Spinal cord (tissue), 10 donors: ENCODE measurements at places on chromosomes 16 and 17.

GRCh38 chr16:3152027-3152276 lies 17.1 kb downstream of the ZNF213 start:
- peaks cover 36% of the 10 kb centered on the region for H3K4me1 ChIP-seq
- DNase-seq, result no peak
- H3K27me3 ChIP-seq, result no peaks in the 10 kb centered on the region
- H3K27ac ChIP-seq, result peak overlapping the region; percentile 79

DNA sequence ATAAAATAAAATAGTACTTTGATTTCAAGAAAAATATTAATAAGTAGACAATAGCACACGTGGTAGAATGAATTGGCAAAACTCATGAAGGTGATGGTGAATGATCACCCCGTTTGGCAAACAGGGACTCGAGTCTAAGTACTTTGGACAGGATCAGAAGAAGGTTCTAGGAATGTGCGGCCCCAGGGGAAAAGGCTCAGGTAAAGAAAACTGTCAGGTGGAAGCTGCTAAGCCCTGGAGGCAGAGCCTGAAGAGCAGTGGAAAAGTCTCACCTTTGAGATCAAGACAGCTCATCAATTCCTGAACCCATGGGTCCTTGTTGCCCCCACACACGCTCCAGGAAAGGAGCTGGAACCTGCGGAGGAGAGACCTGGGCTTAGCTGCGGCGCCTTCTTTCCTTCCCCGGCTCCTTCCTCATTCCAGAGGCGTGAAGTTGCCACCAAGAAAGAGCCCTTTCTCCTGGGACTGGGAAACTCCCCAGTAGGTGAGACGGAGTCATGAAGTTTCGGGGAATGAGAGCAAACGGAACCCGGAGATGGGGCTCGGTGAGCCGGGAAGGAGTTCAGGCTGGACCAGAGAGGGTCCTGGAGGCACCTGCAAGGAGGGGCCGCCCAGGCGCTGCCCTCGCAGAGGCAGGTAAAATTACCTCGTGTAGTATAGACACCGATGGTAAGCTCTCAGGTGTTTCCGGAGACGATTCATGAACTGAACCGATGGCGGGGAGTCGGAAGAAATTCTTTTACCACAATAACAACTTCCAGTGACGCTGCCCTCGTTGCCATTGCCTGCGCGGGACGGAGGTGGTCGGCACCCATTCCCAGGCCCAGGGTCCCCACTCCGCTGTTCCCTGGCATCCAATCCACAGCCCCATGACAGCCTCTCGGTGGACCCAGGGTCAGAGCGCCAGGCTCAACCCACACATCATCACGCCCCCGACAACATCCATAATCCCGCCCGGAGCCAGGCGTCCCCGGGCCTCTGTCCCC lies 1.2 kb upstream of the ZMYND15 start:
- H3K36me3 ChIP-seq, result peaks cover 4% of the 10 kb centered on the region
- DNase-seq, result no peak
- peak overlapping the region; percentile 62 for H3K4me3 ChIP-seq
- peaks cover 54% of the 10 kb centered on the region for H3K27me3 ChIP-seq
- peaks cover 19% of the 10 kb centered on the region for H3K4me1 ChIP-seq
- no peak overlapping the region for H3K27ac ChIP-seq

GRCh38 chr17:51238255-51238887 lies 21.5 kb downstream of the MBTD1 start:
- H3K27me3 ChIP-seq, result no peaks in the 10 kb centered on the region
- H3K36me3 ChIP-seq, result peaks cover 2% of the 10 kb centered on the region
- H3K27ac ChIP-seq, result no peak overlapping the region
- DNase-seq, result no peak

- DNase-seq, result peak; percentile 88
- H3K36me3 ChIP-seq, result no peaks in the 10 kb centered on the region
- no peak overlapping the region for H3K27ac ChIP-seq
Observed at GRCh38 chr16:57859331-57859730, 57.0 kb upstream of the KIFC3 start.

- H3K4me3 ChIP-seq, result no peak overlapping the region
- H3K27ac ChIP-seq, result no peak overlapping the region
- H3K36me3 ChIP-seq, result no peaks in the 10 kb centered on the region
- DNase-seq, result no peak
Observed at GRCh38 chr17:69909389-69909788, 165.6 kb upstream of the KCNJ16 start.

DNA sequence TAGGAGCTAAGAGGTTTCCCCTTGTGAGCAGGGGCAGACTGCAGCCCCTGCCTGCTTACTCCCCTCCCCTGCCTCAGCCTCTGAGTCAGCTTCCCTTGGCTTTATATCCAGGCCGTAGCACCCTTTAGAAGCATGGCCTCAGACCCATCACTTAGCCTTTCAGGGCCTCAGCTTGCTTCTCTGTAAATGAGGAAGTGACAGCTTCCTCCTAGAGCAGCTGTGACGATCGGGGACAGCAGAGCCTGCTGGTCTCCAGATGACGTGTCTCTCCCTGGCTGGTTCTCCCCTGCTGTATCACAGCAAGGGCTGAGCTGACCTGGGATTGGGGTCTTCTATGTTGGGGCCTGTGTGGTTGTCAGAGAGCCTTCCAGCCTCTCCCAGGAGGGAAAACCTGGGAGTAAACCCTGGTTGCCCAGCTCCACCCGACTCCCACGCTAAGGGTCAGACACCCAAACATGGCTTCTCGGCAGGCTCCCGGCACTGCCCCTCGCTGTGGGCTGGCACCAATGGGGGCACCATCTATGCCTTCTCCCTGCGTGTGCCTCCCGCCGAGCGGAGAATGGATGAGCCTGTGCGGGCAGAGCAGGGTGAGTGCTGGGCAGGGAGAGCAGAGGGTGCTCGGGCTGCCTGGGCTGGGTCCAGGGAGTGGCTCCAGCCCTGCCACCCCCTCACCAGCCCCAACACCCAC lies 16.3 kb upstream of the MYO15B start:
- DNase-seq, result no peak
- H3K36me3 ChIP-seq, result peaks cover 32% of the 10 kb centered on the region
- H3K27ac ChIP-seq, result no peak overlapping the region
- H3K4me1 ChIP-seq, result peaks cover 3% of the 10 kb centered on the region
- no peaks in the 10 kb centered on the region for H3K27me3 ChIP-seq

DNA sequence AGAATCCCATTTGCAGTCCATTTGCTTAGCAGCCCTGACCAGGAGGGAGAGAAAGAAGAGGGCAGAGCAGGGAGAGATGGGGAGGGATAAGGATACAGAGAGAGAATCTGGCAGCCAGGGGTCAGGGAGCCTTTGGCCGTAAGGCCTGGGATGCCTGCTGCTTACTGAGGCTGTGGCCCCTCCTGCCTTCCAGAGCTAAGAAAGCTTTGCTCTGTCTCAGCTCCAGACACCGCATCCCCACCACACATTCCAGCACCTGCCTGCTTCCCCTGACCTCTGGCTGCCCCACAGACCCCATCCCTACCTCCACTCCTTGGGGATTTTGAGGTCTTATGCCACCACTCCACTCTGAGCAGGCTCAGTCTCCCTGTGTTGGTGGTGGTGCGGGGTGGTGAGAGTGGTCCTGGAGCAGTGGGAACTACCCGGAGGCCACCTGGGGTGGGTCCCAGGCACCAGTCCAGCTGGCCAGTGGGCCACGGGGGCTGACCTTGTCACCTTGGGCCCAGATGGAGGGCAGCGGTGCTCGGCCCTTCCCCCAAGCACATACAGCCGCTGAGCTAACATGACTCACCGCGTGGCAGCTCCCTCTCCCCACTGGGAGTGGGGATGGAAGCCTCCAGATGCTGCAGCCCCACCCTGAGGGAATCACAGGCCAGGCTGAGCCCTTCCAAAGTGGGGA lies 58.3 kb downstream of the RAI1 start:
- no peaks in the 10 kb centered on the region for H3K27me3 ChIP-seq
- H3K4me3 ChIP-seq, result no peak overlapping the region
- peak overlapping the region; percentile 90 for H3K27ac ChIP-seq
- H3K36me3 ChIP-seq, result peaks cover 18% of the 10 kb centered on the region
